ENCODE measurements at places on chromosomes 11 and 22.

DNA sequence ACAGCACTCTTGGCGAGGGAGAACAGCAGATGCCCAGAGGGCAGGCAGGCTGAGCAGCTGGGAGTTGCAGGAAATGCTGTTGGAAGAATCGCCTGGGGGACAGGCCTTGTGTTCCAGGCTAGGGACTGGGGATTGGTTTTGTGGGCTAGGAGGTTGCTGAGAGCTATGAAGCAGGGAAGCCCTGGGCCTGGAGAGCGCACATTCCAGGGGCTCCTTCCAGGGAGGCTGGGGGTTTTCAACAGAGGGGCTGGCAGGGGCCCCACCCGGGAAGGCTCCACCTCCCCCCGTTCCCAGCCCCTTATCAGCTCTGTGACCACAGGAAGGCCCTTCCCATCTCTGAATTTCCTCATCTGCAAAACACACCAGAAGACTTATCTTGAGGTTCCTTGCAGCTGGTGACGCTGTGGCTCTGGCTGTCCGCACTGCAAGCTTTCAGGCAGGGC is 21.7 kb downstream of the WNT11 start:
- peak; percentile 33 for DNase-seq

- no peak for DNase-seq
Measured at GRCh38 chr22:40637183-40638150, 948 bp upstream of the MRTFA start.

DNA sequence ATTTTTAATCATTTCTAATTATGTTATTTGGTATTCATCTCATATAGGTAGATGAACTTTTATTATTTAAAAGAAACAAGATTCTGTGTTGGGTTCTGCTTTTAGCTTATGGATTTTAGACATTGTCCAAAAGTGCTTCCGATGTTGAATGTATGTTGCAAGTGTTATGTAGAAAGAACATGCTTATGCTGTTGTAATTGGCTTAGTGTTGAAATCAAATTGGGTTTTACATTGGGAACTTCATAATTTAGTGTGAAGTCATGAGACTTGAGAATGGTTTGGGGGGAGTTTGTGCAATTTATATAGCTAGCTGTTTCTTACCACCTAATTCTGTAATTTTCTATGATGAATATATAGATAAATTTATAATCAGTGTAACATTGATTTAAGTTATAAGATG is 3.6 kb downstream of the MTMR3 start:
- DNase-seq: no peak

- no peak for DNase-seq
Measured at GRCh38 chr11:118662401-118663271, 16.8 kb downstream of the TREH start.

GRCh38 chr11:34027516-34028408 is 23.8 kb upstream of the CAPRIN1 start:
- no peak for DNase-seq

DNA sequence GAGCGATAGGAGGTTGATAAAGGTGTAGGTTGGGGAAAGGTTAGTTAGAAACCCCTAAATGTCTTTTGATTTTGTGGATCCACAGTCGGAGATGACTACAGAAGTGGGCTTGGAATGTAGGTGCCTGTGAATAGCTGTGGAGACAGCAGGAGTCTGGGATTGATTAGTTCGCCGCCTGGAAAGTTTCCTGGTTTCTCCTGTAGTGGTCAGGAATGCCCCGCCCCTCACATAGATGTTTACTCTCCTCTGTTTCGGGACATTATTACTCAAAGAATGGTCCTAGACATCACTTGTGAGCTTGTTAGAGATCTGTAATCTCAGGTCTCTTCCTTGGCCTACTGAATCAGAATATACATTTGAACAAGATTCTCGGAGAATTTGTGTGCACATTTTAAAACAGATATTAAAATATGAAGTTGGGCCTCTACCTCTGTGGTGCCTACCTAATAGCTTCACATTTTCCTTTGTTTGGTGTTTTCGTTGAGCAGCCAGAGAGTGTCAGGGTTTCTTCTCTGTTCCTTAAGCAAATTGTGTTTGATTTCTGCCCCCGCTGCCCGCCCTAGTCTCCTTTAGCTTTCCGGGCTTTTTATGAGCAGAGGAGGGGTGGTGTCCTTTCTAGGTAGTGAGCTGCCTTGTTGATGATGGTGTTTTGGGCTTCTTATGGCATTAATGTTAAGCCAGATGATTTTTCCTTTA is 89.4 kb downstream of the PPP6R3 start:
- peak; percentile 9 for DNase-seq

DNA sequence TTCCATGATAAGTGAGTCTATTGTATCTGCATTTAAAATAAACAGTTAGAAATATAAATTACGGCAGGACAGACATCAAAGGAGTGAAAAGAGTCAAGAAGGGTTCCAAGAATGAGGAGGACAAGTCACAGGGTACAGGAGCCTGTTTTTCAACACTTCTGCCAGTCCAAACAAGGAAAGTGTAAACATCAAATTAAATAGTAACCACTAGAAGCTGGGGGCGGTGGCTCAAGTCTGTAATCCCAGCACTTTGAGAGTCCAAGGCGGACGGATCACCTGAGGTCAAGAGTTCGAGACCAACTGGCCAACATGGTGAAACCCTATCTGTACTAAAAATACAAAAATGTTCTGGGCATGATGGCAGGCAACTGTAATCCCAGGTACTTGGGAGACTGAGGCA is 219.6 kb downstream of the LUZP2 start:
- DNase-seq: no peak

GRCh38 chr22:20604776-20605221 is 97.4 kb downstream of the MED15 start:
- DNase-seq: no peak

DNA sequence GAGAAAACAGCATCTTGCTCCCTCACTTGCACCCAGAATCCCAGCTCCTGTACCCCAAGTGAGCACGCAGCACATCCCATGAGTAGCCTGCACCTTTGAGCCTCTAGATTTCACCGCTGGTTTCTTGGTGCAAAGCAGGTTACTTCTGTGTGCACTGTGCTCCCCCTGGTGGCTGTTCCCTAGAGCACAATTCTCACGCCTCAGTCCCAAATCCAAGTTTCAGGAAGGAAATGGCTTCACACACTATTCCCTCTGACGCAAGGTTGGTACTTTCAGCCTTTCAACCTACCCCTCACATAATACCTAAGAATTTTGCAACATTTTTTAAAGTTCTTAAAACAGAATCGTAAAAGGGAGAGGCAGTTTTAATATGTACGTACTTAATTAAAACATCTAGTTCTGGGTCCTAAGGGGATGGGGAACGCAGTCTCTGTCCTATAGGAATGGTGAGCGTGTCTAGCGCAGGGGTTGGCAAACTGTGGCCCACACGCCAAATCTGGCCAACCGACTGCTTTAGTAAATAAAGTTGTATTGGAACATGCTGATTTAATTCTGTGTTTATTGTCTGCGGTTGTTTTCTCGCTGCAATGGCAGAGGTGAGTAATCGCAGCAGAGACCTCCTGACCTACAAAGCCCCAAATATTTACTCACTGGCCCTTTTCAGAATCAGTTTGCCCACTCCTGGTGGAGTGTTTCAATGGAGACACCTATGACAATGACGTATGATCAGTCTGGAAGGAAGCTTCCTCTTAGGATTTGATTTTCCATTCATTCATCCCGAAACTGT is 27.5 kb downstream of the DHCR7 start:
- peak; percentile 63 for DNase-seq

- no peak for DNase-seq
Measured at GRCh38 chr22:32338757-32339156, 18.9 kb upstream of the RFPL3 start.

DNA sequence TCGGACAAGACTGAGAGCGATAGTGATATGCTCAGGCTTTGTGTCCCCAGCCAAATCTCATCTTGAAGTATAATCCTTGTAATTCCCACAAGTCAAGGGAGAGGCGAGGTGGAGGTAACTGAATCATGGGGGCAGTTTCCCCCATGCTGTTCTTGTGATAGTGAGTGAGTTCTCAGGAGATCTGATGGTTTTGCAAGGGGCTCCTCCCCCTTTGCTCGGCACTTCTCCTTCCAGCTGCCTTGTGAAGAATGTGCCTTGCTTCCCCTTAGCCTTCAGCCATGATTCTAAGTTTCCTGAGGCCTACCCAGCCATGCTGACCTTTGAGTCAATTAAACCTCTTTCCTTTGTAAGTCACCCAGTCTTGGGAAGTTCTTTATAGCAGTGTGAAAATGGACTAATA is 7.5 kb upstream of the FOLR2 start:
- no peak for DNase-seq

DNA sequence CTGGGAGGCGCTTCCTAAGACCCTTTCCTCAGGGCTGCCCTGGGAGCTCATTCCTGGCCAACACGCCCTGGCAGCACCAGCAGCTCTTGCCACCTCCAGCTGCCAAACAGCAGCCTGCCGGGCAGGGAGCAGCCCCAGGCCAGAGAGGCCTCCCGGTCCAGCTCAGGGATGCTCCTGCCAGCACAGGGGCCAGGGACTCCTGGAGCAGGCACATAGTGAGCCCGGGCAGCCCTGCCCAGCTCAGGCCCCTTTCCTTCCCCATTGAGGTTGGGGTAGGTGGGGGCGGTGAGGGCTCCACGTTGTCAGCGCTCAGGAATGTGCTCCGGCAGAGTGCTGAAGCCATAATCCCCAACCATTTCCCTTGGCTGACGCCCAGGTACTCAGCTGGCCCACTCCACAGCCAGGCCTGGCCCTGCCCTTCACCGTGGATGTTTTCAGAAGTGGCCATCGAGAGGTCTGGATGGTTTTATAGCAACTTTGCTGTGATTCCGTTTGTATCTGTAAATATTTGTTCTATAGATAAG is 7.6 kb downstream of the SLC39A13 start:
- DNase-seq: peak; percentile 96

DNA sequence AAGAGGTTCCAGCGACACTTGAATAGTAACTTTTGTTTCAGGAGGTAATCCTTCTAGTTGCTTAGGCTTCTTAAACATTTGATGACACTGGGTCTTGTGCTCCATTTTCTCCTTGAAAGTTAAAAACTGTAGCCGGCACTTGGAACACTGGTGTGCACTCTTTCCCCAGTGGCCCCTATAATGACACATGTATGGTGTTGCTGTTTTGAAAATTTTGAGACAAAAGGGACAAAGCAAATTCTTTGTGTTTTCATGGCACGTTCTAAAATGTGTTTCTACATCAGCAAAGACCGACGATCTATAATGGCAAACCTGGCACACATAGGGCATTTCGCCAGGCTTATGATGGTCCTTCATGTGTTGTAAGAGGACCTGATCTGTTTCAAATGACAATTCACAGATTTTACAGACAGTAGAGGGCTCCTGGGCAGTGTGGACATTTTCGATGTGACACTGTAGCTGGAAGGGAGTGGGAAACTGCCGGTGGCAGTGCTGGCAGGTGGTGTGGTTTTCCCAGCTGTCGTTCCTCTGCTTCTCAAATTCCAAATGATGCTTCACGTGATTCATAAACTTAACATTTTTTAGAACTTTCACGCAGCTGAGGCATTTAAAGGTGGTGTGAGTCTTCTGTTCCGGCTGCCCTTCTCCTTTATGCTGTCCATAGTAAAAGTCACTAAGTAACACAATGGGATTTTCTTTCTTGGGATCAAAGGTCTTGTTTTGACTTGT is 20.5 kb downstream of the ZNF280B start:
- no peak for DNase-seq

DNA sequence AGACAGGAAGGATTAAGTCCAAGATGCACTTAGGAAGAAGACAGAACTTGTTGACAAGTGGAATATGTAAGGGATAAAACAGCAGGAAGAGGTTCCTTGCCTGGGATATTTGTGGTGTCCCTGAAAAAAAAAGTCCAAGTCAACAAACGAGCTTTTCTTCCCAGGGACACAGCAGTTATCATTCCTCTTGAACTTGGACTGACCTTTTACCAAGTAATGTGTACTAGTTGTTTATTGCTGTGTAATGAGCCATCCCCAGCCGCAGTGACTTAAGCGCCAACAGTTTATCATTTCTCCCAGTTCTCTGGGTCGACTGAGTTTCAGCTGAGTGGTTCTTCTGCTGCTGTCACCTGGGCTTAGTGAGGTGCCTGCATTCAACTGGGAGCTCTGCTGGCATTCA is 37.0 kb downstream of the KREMEN1 start:
- DNase-seq: no peak

GRCh38 chr11:132205496-132205895 is 835.1 kb downstream of the NTM start:
- no peak for DNase-seq

DNA sequence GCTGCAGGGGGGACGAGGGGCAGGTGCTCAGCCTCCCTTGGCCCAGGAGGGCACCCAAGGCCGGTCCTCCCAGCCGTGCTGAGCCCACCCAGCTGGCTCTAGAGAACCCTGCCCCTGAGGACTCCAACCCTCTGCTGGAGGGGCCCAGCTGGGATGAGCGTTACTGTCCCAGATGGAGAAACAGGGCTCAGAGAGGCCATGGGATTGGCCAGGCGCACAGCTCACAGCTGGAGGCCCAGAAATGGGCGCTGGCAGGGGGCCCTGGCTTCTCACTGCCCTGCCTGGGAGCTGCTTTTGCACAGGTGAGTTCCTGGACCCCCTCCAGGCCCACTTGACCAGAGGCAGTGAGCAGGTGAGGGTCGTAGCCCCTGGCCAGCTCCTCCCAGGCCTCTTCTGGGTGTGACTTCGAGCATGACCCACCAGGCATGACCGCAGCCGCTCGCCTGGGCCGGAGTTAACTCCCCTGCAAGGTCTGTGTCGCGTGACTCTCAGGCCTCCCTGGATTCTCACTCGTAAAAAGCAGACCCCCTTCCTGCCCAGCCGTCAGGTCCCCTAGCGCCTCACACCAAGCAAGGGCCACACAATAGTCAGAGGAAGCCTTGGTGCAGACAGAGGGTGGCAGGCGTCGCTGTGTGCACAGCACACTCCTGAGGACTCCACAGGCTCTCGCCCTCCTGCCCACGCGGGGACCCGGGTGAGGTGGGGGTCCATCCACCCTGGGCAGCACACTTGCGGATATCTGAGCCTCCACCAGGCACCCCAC is 19.7 kb upstream of the IL17REL start:
- DNase-seq: no peak

DNA sequence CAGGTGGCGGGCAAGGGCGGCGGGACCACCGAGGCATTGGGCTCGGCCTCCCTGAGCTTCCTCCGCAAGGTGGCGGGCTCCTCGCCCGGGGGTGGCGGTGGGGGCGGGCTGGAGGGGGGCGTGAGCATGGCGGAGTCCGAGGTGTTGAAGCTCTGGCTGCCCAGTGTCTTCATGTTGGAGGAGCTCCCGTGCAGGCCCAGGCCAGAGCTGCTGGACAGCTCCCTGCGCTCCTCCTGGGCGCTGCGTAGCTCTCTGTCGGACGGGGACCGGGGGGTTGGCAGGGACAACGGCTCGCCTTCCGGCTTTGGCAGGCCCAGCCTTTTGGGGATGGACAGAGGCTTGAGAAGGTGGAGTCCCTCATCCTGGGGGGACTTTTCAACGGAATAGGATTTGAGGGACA is 43.9 kb upstream of the BID start:
- DNase-seq: no peak

DNA sequence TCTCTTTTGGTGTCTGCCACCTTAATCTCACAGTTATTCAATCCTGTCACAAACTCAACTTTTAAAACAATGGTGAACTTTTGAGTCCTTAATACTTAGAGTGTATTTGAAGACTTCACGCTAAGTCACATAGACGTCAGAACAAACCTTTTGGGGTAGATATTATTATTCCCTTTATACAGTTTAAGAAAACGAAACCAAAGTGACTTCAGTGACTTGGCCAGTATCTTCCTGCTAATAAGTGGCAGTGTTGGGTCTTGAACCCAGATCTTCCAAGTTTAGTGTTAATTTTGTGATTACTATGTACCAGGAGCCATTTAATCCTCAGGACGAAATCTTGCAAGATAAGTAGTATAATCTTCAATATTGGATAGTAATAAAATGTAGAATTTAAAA is 691 bp downstream of the CEP295 start:
- DNase-seq: no peak

All from fibroblast of the aortic adventitia (primary cell).